ENCODE measurements at places on chromosomes 5 and 9.

DNA sequence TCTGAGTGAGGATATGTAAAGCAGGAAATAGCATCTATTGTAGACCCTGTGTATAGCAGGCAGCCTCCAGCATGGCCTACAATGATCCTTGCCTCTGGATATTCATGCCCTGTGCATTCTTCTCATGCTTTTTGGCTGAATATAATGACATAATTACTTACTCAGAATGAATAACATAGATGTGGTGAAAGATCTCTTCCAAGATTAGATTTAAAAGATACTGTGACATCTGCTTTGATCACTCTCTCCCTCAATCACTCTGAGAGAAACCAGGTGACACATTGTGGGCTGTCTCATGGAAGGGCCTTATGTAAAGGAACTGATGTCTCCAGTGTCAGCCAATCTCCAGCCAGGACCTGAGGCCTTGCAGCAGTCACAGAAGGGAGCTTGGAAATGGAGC lies 376.7 kb downstream of the DNAH5 start:
- DNase-seq: peak; percentile 19

- no peak for DNase-seq
Observed at GRCh38 chr9:6780690-6781089, 22.9 kb downstream of the KDM4C start.

- DNase-seq: no peak
Observed at GRCh38 chr5:72841756-72842535, 25.5 kb downstream of the TNPO1 start.

- no peak for DNase-seq
Observed at GRCh38 chr5:72149742-72150141, 42.5 kb downstream of the MAP1B start.

- DNase-seq: no peak
Observed at GRCh38 chr9:124676159-124676551, 95.0 kb downstream of the NR6A1 start.

DNA sequence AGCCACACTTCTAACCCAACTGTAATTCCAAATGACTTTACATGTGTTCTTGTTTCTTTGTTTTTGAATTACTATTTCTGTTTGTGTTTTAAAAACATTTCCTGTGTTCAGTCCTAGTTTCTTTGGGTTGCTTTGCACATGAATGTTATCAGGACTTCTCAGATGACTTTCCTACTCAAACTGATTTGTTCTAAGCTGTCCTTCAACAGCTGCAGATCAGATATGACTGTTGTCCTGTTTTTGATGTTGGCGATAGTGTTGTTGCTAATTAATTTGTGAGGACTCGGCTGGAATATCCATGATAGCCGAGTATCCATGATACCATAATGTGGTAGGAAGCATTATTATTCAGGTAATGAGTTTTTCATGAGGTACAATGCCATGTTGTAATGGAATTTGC lies 98.6 kb downstream of the CHSY3 start:
- DNase-seq: no peak

- DNase-seq: no peak
Observed at GRCh38 chr9:136133191-136133958, 14.7 kb upstream of the TMEM250 start.

GRCh38 chr9:9556865-9557803 lies 1055.7 kb downstream of the PTPRD start:
- no peak for DNase-seq

- DNase-seq: no peak
Observed at GRCh38 chr5:145903113-145903512, 30.3 kb upstream of the GRXCR2 start.

DNA sequence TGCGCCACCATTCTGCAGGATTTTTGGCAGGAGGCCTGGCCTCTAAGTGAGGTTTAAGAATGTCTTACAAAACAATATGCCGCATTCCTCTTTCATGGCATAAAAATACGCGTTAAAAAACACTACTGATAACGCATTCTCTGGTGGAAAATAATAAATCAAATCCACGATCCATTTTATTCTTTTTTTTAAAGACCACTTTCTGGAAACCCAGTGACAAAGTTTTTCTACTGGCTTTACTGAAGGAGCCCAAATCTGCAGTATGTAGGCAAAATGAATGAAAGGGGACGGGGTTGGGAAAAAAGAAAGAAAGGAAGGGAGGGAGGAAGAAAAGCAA lies 2.0 kb downstream of the SV2C start:
- DNase-seq: no peak

- DNase-seq: no peak
Observed at GRCh38 chr5:78008356-78008967, 232.3 kb upstream of the TBCA start.

DNA sequence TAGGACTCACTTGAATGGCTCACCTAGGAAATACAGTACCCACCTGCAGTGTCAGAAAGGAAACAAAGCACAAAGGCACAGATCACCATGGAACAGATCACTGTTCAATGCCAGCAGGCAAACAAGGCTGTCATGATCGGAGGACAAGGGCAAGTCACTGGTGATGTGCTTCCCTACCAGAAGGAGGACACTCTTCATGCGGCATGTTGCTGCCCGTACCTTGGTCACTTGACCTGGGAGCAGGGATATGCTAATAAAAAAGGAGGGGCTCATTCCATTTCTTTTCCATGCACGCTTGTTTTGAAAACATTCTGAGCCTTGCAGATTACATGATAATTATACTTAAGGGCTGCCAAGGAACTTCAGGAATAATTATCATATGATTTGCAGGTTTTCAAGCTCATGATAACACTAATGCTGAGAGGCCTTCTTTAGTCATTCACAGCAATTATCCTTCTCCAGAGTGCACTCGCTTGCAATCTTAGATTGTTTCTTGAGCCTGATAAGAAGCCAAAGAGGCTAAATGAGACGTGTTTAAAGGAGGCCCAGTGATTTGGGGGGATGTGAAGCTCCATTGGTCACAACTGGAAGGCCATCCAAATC lies 36.1 kb upstream of the STARD4 start:
- DNase-seq: no peak

All from T1000 (cell line).